ENCODE measurements at places on chromosomes 12 and 14.

DNA sequence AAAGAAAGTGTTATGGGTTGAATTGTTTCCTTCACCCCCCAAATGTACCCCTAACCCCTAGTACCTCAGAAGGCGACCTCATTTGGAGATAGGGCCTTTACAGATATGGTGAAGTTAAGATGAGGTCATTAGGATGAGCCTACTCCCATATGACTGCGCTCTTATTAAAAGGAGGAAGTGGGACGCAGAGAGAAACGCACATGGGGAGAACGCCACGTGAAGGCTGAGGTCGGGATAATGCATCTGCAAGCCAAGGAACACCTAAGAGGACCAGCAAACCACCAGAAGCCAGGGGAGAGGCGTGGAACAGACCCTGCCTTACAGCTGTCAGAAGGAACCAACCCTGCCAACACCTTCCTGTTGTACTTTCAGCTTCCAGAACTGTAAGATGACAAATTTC is 1.7 kb upstream of the NRIP2 start:
- no peak for DNase-seq

GRCh38 chr14:68014771-68015170 is 195.2 kb downstream of the RAD51B start:
- DNase-seq: no peak

GRCh38 chr12:89672589-89672979 is 36.1 kb downstream of the ATP2B1 start:
- DNase-seq: no peak

DNA sequence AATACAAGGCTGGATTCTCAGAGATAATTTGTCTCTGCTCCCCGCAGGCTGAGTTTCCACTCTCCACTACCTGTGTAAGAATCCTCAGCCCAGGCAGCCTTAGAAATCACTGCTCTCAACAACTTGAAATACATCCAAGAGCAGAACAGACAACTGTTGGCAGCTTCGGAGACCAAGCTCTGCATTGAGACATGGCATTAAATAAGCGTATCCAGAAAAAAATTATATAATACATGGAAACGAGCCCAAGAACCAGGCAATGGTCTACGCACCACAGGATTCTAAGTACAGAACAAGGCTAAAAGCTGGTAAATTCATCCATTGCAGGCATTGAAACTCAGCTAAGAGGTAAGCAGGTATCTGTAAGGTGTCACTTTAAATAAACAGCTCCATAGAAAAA is 165.5 kb upstream of the DIO3 start:
- no peak for DNase-seq

DNA sequence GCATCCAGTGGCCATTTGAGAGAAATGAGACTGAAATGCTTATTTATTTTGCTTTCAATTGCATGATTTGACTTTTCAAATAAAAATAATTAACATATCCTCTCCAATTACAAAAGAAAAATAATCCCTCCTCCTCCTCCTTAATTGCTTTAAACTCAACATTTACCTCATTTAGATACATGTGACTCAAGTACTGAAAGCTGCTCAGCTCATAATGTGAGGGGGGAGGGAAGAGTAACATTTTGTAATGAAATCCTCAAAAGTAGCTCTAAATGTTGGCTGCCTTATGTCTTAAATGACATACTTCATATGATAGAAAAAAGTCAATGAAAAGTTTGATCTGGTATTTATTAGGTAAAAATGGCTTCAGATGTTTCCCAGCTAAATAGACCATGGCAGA is 29.0 kb downstream of the DACT1 start:
- no peak for DNase-seq

DNA sequence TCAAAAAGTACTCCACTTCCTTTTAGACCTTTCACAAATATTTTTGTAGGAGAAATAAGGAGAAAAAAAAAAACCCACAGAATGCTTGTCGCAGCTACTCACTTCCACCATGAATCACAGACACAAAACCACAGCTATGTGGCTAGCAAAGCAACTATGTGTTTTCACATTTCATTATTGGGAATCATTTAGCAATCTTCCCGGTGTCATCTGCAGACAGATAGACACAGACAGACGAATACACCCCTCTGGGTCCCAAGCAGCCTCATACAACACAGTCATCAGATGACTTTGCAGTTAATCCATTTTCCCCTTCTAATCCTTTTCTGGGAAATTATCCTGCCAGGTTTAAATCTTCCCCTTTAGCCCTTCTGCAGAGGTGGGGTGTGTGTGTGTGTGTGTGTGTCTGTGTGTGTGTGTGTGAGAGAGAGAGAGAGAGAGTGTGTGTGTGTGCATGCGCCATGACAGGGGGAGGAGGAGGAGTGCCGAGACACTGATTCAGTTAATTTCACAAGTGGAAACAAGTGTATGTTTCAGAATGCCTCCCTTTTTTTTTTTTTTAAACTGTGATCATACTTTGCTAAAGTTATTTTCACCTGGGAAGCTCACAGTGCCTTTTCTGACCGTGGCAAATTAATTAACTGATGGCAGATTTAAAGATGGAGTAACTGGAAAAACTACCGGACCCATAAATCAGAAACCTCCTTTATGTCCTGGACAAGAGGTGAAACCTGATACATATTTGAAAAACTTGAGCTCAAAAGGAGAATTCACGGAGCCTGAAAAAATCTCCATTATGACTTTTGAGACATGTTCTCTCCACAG is 39.9 kb downstream of the LTBP2 start:
- peak; percentile 78 for DNase-seq

DNA sequence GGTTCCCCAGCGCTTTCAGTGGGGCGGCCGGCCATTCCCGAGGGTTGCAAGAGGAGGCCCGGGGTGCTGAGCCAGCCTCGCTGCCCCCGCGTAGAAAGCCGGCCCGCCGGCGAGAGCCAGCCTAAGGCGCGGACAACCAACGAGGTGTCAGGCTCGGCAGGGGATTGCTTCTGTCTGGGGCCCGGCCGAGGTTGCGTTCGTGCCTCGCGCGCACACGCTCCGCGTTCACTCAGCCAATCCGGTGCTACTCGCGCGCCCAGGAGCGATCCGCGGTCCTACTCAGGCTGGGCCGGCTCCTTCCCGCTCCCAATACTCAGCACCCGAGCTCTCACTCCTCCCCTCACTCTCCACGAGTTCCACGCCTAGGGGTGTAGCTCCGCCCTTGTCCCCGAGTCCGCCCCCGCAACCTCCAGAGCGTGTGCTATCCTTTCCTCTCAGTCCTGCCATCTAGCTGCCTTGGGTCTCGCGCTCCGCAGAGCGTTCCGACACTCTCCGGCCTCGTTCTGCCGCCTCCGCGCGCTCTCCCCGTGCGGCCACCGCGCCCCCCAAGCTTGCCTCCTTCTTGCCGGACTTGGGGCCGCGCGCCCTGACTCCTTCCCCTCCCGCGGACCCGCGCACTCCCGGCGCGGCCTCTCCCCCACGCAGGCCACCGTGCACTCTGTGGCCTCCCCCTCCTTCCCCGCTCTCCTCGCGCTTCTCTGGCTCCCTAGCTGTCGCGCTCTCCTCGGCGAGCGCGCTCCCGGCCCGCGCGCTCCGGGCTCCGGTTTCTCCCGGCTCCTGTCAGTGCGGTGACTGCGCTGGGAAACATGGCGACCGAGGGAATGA is at the start of gene GPHN:
GPHN (plus strand) TSS at position 426 of the 825 bp plus-strand sequence.
- peak; percentile 93 for DNase-seq

DNA sequence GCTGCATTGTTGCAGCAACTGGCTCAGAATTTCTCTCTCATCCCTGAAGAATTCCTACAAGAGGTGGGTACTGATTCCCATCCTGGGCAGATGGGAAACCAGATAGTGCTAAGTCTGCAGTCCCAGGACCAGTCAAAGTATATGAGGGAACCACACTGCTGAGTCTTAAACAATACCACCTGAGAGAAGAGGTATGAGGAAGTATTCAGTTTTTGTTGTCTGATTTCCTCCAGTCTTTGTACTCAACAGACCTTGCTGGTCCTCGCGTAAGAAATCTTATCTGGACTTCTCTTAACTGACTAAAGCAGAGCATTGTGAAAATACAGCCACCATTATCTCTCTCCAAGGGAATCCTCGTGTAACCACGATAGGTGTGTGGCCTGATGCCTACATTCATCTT is 3.6 kb upstream of the EDDM3A start:
- no peak for DNase-seq

- DNase-seq: no peak
Observed at GRCh38 chr12:105109465-105110212, 2.1 kb downstream of the WASHC4 start.

DNA sequence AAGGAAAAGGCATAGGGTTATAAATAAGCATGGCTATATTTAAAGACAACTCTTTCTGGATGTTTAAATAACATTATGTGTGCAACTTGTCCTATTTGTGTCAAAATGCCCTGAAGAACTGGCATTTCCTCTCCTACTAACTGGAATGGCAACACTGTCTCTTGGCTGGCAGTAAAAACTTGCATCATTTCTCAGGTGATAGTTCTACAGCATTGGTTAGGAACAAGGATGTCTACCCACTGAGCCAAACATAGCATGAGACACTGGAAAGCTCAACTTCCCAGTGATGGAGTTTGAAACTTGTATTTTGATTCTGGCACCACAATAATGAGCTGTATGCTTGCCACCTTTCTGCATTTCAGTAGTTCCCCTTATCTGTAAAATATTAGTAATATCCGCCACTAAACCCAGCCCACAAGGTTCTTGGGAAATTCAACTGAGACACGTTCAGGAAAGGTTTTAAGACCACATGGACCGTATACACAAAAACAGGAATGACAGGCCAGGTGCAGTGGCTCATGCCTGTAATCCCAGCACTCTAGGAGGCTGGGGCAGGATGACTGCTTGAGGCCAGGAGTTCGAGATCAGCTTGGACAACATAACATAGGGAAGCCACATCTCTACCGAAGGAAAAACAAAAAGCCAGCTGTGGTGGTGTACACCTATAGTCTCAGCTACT is 5.1 kb downstream of the SLC38A2 start:
- DNase-seq: no peak

GRCh38 chr14:30915596-30915995 is 41.2 kb downstream of the COCH start:
- DNase-seq: no peak

DNA sequence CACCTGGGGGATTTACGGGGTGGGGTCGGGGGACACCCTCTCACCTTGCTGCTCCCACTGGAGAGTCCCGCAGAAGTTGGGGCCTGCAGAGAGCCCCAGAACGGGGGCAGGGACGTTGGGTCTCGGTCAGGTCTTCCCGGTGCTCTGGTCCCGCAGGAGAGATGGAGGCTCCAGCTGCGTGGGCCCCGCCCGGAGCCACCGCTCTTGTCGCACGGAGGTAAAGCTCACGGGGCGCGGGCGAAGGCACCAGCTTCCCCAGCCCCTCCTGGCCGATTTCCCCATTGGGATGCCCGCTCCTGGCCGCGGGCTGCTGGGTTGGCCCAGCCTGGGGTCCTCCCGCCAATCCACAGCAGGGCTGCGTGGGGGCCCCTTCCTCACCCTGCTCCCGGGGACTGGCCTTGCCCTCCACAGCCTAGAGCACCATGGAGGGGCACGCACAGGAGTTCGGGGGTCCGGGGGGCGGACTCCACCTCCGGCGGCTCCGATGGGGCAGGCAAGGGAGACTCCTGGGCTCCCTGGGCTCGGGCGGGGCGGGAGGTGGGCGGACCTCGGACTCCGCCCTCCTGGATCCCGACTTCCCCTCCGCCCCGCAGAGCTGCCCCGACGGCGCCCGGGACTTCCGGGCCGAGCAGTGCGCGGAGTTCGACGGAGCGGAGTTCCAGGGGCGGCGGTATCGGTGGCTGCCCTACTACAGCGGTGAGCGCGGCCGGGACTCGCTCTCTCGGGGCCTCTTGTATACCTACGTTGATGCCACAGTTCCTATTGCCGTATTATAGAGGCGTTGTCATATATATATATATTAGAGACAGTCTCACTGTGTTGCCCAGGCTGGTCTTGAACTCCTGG is 8.4 kb downstream of the PAPLN start:
- peak; percentile 21 for DNase-seq

DNA sequence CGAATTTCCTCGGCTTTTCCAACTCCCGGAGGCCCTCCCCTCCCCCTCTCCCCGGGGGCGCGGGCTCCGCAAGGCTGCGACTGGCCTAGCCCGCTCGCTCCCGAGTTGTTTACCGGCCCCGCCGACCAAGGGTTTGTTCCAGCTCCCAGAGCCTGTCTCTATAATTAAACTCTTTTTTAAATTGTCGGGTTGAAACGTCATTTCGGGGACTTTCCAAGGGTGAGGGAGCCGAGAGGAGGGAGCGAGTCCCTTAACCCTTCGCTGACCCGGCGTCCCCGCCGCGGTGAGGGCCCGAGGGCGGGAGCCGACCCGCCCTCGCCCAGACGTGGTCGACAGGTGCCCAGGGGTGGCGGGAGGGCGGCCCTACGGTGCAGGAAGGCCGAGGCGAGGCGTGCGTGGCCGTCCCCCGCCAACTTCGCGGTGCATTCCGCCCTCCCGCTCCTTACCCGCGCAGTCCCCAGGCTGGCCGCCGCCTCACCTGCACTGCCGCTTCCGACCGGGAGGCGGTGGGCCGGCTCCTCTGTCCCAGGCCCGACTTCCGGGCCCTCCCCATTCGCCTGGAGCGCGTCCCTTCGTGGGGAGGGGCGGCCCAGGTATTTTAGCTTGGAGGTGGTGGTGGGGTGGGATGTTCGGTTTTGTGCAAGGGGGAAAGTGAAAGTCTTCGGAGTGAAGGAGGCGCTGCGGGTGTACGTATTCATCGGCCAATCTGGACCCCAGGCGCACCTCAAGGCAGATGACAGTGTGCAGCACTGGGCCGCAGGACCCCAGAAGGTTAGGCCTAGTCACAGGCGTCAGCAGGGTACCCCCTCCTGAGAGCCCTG is 2.9 kb upstream of the ZFP36L1 start:
- DNase-seq: peak; percentile 61

GRCh38 chr14:85535991-85536832 is 6.3 kb downstream of the FLRT2 start:
- no peak for DNase-seq

DNA sequence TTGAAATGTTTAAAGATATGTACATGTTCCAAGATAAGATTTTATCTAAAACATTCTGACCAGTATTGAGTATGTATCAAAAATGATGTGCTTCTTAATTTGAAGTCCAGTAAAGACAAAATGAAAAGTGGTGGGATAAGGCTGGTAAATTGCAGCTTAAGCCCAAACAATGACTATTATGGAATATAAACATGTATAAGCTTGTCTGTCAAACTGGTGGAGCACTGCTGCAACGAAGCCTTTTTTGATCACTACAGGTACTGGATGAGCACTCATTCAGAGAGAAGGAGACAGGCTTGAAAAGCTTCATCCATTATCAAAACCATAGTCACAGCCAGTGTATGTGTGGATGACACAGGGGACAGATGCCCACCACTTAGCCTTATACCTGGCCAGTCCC is 138.4 kb downstream of the ATP23 start:
- no peak for DNase-seq

GRCh38 chr12:2179953-2180736 is 127.4 kb downstream of the CACNA1C start:
- peak; percentile 83 for DNase-seq

GRCh38 chr14:89266754-89267153 is 150.3 kb downstream of the FOXN3 start:
- no peak for DNase-seq

DNA sequence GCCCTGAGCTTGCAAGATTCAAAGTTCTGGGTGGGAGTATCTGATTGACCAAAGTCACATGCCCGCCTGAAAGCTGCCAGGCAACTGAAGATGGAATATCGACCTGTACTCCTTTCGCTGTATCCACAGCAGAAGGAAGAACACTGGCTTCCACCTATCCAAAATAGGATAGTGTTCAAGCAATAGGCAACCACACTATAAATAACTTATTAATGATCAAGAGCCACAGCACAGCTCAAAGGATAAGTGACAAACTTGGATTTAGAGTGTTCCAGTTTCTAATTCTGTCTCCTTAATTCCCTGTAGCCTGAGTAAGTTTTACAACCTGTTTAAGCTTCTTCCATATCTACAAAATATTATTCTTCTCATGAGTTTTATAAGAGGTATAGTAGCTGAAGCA is 89.9 kb downstream of the TAOK3 start:
- no peak for DNase-seq
